Endodermal cell (in vitro differentiated cells): ENCODE measurements at places on chromosomes 2 and 18. TPM values are rescaled to one million over a fixed set of nuclear protein-coding genes. Genes with fewer than 3 reads are reported as not detected.

The ASXL3 gene
- total RNA-seq: 0.56 and 1.1 TPM in 2 replicates

The LPIN1 gene
- total RNA-seq: 17.0 and 23.9 TPM in 2 replicates

The ERICH2 gene
- 6.6 to 19.2 TPM (median 18.3 TPM) in 3 replicates for total RNA-seq

The ADCY3 gene
- 19.2 to 41.2 TPM (median 37.2 TPM) in 3 replicates for total RNA-seq

The TGFA gene
- 1.6 to 3.4 TPM (median 3.2 TPM) in 3 replicates for total RNA-seq

The TXNDC2 gene
- 0.14 TPM in 1 of 2 replicates, not detected in the other for total RNA-seq

The GATA6 gene
- 148 and 158 TPM in 2 replicates for total RNA-seq

The FEV gene
- not detected in 2 replicates for total RNA-seq

The CFAP65 gene
- total RNA-seq: 1.5 and 1.7 TPM in 2 replicates

The PLCD4 gene
- total RNA-seq: 0.25 to 1.2 TPM (median 0.73 TPM) in 3 replicates

The HOXD13 gene
- 0.35 to 0.55 TPM (median 0.40 TPM) in 3 replicates for total RNA-seq

The MAP3K19 gene
- not detected in 2 replicates for total RNA-seq

The IL1RN gene
- not detected in 3 replicates for total RNA-seq

The OSBPL6 gene
- 3.4 to 4.7 TPM (median 4.0 TPM) in 3 replicates for total RNA-seq

The RUFY4 gene
- total RNA-seq: 0.35 TPM in 1 of 2 replicates, not detected in the other

The REG3G gene
- total RNA-seq: not detected in 3 replicates

The TLX2 gene
- total RNA-seq: 0.27 to 0.53 TPM in 2 of 3 replicates, not detected in the other

The ASB18 gene
- total RNA-seq: not detected in 3 replicates

DNA sequence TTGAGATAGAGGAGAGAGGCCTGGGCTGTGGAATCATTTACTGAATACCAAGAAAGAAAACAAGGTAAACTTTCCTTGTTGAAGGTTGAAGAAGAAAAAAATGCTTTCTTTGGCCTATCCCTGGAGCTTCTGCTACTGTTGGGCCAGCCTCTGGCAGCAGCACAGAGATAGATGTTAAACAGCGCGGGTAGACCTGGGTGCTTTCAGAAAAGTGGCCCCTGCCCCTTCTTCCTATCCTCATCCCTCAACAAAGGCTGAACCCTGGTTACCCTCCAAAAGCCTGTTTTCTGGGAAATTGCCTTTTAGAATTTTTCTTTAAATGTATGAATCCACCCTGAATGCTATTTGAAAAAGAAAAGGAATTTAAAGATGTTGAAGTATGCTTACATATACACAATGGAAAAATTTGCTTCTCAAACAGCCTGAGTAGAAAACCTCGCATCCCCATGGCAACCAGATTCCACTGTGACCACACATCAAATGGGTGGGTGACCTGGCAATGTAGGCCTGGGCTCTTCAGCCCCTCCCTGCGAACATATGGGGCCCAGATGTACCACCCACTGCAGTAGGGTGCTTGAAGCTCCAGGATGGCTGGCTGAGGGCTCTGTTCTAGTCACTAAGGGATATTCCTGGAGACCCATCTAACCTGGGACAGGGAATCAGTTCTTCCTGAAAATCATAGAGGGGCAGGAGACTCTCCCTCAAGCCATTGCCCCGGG lies 23.4 kb upstream of the CHRNA1 start:
- no peaks in the 10 kb centered on the region for H3K36me3 ChIP-seq
- no peak overlapping the region for H3K4me3 ChIP-seq
- peak; percentile 79 for DNase-seq
- H3K27ac ChIP-seq: peak overlapping the region; percentile 69
- no peaks in the 10 kb centered on the region for H3K27me3 ChIP-seq

DNA sequence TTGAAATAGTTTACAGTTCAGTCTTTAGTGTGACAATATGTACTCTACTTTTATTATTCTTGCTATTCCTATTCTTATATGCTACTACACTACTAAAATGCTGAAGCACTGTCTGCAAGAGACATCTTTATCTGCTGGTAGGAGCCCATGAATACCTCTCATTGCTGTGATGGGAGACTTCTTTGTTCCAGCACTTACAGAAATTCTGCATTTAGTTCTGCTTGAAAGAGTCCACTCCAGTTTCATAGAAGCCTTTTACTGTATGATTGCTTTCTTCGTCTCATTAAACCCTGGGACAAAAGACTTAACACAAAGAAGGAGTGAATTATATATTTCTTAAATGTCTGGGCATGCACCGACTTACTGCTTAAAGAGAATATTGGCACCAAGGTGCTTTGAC lies 272.7 kb downstream of the CD226 start:
- H3K4me3 ChIP-seq: no peak overlapping the region
- no peaks in the 10 kb centered on the region for H3K27me3 ChIP-seq
- no peaks in the 10 kb centered on the region for H3K4me1 ChIP-seq
- H3K27ac ChIP-seq: no peak overlapping the region

- H3K27ac ChIP-seq: no peak overlapping the region
- DNase-seq: peak; percentile 86
- no peak overlapping the region for H3K4me3 ChIP-seq
- H3K4me1 ChIP-seq: peaks cover 5% of the 10 kb centered on the region
These were observed 12.7 kb upstream of the PAX3 start for GRCh38 chr2:222311319-222311977.

- H3K27me3 ChIP-seq: no peaks in the 10 kb centered on the region
- H3K4me1 ChIP-seq: peaks cover 3% of the 10 kb centered on the region
- peak; percentile 94 for DNase-seq
- H3K36me3 ChIP-seq: no peaks in the 10 kb centered on the region
- H3K27ac ChIP-seq: no peak overlapping the region
These were observed 152.0 kb upstream of the RAB6C start for GRCh38 chr2:129827311-129828090.

GRCh38 chr2:22995576-22995975 lies 389.4 kb upstream of the KLHL29 start:
- H3K4me3 ChIP-seq: no peak overlapping the region
- no peaks in the 10 kb centered on the region for H3K27me3 ChIP-seq
- DNase-seq: peak; percentile 56
- H3K27ac ChIP-seq: no peak overlapping the region

- H3K27ac ChIP-seq: no peak overlapping the region
- no peak overlapping the region for H3K4me3 ChIP-seq
- peak; percentile 80 for DNase-seq
These were observed 24.2 kb upstream of the CASP8 start for GRCh38 chr2:201235860-201236811.

- no peaks in the 10 kb centered on the region for H3K27me3 ChIP-seq
- peaks cover 2% of the 10 kb centered on the region for H3K4me1 ChIP-seq
- no peak overlapping the region for H3K27ac ChIP-seq
- DNase-seq: no peak
These were observed 82.5 kb upstream of the ARL4C start for GRCh38 chr2:234579231-234579962.

DNA sequence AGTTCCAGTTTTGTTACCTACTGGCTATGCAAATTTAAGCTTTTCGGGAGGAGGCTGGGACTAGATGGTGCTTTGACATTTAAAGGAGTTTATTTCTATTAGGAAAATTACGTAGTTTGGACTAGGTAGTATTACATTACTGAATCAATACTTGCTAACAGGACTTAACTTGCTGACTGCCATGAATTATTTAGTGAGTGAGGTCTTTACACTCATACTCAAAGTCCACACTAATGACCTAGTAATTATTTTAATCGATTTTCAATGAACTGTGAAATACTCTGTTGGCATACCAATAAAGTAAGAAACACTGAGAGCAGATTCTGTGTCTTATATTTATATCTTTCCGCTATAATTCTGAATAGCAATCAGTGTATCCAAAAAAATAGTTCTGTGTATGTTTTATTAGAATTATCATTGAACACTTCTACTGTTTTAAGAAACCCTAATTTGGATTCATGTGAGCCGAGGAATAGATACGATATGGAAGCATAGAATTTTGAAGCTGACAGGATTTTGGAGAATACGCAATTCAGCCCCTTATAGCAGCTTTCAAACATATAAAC lies 55.0 kb downstream of the CHST9 start:
- DNase-seq: no peak
- no peak overlapping the region for H3K4me3 ChIP-seq
- no peak overlapping the region for H3K27ac ChIP-seq
- H3K4me1 ChIP-seq: no peaks in the 10 kb centered on the region

- DNase-seq: no peak
- no peaks in the 10 kb centered on the region for H3K36me3 ChIP-seq
- no peaks in the 10 kb centered on the region for H3K27me3 ChIP-seq
- H3K4me1 ChIP-seq: peaks cover 10% of the 10 kb centered on the region
- no peak overlapping the region for H3K27ac ChIP-seq
These were observed 81.6 kb downstream of the HS6ST1 start for GRCh38 chr2:128237081-128237534.
